ACHN (cell line): ENCODE measurements at places on chromosomes 2 and 18.

GRCh38 chr2:12076810-12077209 is 330.4 kb downstream of the LPIN1 start:
- peak; percentile 7 for DNase-seq

DNA sequence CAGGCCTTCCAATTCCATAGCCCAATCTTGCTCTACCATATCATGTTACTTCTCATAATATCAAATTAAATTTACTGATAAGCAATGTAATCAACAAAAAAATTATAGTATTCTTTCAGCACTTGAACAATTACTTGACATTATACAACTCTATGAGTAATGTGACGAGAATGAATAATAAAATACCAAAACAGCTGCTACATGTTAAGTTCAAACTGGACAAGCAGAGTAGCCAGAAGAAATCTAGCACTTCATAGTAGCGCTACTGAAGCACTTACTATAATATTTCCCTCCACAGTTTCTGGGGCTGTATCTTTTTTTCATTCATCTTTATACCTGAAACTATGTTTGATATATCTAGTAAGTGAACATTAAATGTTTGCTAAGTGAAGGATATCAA is 14.9 kb downstream of the PPP3R1 start:
- no peak for DNase-seq

DNA sequence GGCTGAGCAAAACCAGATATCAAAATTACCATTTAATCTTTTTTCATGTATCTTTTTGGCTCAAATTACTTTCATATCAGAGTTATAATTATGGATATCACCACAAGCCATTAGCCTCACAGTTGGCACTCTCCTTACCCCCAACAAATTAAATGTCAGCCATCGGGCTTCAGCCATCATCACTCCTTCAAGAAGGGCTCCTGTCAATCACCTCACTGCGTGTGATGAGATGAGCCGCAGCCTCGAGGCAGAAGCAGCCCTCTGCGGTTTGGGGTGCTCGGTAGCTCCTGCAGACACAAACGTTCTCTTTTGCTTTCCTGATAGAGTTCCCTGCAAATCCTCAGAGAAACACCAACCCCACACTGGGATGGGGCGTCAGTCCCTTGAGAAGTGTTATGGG is 94.1 kb downstream of the DNER start:
- no peak for DNase-seq

DNA sequence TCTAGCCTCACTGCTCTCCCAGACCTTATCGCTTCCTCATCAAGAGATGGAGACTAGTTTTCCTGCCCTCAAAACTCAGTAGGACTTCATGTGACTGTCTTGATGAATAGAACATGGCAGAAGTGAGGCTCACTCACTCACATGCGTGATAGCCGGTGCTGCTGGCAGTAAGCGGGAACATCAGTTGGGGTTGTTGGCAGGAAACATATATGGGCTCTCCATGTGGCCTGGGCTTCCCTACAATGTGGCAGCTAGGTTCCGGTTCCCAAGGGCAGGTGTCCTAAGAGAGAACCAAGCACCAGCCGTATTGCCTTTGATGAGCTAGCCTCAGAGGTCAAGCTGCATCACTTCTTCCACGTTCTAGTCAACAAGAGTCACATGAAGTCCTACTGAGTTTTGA is 15.2 kb upstream of the FAHD2A start:
- DNase-seq: no peak

DNA sequence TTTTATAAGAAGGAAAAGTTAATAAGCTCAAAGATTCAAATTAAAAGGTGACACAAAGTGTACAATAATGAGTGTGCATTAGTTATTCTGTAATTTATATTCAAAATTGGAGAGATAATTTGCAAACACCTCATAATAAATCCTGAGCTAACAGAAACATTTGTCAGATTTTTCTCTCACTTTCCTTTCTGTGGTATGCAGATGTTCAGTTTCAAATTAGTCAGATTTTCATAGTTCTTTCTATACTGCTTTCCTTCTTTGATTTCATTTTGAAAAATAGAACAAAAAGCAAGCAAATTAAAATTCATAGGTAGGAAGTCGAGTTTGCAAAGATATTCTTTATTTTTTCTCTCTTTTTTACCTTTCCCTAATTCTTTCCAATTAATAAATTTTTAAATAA is 1420.1 kb upstream of the NXPH2 start:
- DNase-seq: no peak

DNA sequence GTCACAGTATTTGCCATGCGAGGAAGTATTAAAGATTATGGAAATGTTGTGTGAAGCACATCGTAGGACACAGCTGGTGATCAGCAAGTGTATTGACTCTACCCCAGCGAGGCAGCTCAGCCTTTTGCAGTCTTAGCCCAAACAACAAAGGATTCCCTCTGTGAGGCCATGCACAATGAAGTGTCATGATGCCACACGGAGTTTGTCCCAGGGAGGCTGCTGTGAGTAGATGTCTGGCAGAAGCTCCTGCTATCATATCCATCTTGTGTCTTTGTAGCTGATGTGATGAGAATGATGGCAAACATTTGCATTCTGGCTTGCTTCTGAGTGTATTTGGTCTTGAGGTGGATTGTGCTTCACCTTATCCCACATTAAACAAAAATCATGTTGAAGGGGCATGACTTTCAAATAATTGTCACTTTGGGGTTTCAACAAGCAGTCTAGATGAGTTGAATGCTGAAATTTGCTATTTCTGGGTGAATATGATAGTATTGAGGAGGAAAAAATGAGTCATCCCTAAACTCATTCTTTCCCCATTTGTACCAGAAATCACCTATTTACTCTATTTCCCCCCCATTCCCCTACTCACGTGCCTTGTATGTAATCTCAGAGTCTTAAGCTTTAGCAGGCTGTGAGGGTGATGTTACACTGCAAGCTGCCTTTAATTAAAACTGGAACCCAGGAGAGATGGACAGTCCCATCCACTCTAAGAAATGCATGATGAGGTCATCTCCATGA is 273.5 kb downstream of the RNF144A start:
- DNase-seq: no peak

GRCh38 chr18:56748698-56749268 is 97.6 kb downstream of the WDR7 start:
- DNase-seq: peak; percentile 49

DNA sequence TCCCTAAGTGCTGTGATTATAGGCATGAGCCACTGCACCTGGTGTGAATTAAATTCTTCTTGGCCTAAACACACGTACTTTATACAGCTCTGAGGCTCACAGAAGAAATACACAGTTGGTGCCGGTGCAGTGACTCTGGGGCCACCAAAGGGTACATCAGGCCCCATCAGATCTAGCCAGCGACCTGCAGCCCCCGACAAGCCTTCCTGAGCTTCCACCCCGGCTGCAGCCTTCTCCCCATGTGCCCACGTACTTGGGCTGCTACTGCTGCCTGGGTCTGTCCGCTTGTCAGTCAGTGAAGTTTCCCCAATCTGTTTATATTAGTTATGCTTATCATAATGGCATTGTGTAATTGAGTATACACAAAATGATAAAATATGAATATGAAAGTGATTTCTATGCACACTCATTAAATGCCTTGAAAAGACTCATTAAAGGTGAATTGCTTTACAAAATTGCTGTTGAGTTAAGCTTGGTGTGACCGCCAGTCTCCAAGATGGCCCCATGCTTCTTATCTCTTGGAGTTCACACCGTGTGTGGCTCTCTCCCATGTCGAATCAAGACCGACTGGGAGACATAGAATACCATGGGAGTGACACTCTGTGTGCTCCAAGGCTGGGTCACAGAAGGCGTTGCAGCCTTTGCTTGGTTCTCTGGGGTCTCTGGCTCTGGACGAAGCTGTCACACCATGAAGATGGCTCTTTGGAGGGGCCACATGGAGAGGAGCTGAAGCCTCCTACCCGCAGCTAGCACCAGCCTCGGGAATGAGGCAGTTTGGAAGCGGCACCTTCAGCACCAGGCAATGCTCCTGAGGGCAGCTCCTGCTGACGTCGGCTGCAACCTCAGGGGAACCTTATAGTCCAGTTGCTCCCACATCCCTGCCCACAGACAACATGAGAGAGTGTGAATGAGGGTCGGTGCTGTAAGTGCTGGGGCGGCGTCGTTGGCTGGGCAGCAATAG is 29.2 kb upstream of the HPCAL1 start:
- DNase-seq: no peak

DNA sequence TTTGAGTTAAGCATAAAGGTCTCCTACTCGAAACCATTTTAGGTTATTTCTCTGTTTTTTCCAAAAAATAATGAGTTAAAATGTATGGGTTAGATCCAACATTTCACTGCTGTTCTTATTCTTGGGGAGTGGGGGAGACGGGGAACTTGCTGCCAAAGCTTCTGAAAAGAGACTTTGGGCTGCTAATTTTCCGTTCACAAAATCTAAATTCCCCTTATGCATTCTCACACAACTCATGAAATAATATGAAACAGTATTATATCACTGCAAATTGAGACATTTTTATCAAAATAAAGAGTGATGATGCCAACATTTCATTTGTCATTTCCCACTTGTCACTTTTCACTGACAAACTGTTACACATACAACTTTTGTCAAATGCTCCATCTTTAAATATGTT is 7.8 kb downstream of the SATB2 start:
- DNase-seq: no peak

- no peak for DNase-seq
These were observed 165.3 kb upstream of the SYT4 start for GRCh38 chr18:43442571-43442970.

DNA sequence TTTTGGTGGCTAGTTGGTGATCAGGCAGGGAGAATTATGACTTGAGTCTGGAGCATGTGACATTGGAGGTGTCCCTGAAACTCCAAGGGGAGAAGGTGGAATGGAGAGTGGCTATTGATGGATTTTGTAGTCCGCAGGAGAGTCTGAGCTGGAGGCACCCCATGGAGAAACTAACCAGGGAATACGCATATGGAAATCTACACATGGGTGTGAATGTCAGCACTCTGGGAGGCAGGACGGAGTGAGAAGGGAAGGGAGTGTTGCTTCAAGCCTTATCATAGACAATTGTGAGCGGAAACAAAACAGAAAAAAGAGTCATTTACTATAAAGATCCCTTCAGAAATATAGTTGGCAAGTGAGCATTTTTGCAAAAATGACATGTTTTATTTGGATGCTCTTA is 667 bp upstream of the SCYGR4 start:
- no peak for DNase-seq

- no peak for DNase-seq
These were observed 68.5 kb downstream of the MYCN start for GRCh38 chr2:16008856-16009255.

DNA sequence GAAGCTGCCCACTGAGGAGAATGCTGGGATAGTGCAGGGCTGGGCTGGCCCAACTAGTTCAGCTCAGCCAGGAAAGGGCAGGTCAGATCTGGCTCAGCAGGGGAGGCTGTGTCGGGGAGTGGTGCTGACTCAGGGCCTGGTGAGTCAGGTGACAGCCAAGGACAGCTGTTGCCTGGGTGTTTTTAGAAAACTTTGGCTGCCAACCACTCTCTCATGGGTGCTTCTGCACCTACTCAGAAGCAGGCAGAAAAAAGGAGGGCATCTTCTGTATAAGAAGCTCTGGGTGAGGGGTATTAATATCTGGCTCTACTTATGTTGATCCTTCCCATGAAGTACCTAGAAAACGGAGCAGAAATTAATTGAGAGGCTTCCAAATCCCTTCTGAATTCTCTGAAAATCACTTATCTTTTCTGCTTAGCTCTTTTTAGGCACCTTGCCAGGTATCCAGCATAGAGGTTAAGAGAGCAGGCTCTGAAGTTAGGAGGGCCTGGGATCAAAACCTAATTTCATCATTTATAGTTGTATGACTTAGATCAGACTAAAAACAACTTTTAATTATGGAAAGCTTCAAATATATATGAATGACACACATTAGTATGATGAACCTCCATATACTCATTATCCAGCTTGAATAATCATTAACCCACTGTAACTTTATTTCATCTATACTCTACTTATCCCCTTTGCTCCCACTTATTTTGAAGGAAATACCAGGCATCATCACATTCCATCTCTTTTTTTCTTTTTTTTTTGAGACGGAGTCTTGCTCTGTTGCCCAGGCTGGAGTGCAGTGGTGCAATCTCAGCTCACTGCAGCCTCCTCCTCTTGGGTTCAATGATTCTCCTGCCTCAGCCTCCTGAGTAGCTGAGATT is 15.5 kb upstream of the RAB10 start:
- DNase-seq: peak; percentile 95

GRCh38 chr2:236106761-236107160 is 61.4 kb downstream of the GBX2 start:
- no peak for DNase-seq

DNA sequence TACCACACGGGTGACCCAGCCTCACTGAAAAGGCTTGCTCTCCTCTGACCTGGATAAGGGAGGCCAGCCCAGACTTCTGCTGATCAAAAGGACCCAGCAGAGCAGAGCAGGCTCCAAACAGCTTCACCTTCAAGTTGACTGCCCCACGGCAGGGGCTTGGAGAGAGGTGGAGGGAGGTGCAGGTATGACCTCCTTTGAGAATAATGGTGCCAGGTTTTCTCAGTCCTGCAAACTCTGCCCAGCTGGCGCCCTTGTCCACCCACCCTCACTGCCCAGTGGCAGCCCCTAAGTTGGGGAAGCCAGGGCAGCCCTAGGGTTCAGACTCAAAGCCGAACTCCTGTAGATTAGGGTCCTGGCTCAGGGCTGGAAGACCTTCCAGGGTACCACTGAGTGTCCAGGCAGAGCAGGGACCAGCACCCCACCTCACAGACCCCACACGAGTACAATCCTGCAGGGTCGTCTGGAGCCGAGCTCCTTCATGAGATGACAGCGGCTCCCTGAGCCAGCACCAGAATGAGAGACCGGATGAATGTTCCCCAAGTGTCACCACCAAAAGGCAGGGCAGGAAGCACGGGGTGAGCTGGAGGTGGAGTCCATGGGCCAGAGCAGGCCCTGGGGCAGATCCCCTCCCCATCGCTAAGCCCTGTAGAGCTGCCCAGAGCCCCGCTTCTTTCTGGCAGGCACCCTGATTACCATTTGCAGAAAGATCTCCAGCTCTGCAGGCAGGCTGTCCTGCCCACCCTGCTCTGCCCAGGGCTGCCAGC is 3.6 kb upstream of the GPC1 start:
- no peak for DNase-seq

GRCh38 chr2:45932278-45932975 is 281.0 kb downstream of the PRKCE start:
- DNase-seq: no peak

DNA sequence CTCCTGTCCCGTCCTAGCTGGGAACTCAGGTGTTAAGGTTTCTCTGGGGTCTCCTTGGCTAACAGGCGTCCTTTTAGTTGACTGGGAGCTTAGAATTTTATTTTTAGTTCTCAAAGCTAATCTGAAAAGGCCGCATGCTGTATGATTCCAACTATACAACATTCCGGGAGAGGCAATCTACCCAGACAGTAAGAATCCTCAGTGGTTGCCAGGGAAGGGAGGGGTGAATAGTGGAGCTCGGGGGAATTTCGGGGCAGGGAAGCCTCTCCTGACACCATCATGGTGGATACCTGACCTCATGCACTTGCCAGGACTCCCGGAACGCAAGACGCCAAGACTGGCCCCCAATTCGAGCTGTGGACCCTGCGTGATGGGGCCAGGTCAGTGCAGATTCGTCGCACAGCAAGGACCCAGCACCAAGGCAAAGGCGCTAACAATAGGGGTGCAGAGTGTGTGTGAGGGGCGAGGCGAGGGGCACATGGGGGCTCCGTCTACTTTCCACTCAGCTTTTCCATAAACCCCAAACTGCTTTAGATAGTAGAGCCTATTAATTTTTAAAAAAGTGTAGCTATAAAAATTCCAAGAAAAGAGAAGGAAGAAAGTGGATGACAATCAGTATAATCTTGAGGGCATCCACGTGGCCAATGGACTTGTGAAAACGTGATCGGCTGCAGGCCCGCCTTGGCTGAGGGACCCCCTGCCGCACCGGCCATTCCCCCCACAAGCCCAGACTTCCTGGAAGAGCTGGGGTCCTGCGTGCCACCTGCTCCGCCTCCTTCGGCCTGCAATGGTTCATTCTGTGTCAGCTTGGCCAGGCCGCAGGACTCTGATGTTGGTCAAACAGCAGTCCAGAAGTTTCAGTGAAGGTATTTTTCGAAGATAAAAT is 17.3 kb downstream of the PDCD1 start:
- DNase-seq: no peak
